ENCODE measurements at places on chromosomes 6 and 20.
A peak's percentile ranks its signal among the peaks of the same experiment; 100 is the strongest.

- no peak for DNase-seq
Observed at GRCh38 chr20:1187605-1188171, 2.9 kb upstream of the TMEM74B start.

GRCh38 chr6:84332139-84333034 is 104.9 kb upstream of the CEP162 start:
- DNase-seq = no peak

GRCh38 chr6:122808121-122808885 is 19.2 kb downstream of the SMPDL3A start:
- no peak for DNase-seq

DNA sequence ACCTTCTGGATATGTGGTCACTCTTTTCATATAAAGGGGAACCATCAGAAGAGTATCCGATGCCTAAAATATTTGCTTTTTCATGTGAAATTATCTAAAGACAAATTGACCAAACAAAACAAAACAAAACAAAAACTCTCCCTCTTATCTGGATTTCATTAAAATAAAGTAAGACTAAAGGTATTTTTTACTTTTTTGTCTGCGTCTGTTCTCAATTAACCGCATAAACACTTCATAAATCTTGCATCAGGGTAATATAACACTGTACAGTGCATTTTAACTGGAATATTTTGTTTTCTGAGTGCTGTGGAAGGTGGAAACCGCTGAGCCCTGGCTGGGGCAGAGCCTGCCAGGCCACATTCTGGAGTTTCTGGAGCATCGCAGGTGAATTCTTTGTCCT is 234.1 kb upstream of the ZFP64 start:
- DNase-seq = no peak

DNA sequence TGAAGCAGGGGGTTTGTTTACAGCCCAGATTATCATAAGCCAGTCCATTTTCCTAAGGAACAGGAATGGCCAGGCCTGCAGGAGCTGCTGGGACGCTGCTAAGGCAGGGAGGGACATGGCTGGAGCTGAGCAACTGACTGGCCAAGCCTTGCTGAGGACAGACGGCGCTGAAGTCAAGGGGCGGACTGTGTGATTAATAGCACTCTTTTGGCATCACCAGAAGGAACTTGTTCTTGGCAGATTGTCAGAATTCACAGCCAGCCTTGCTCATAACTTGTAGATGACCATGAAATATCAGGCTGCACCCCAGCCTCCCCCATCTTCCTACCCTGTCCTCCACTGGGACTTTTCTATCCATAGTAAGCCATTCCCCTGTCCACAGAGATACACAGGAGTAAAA is 218.8 kb upstream of the RNF24 start:
- DNase-seq = no peak

- no peak for DNase-seq
Observed at GRCh38 chr6:131510094-131510493, 62.9 kb upstream of the ARG1 start.

DNA sequence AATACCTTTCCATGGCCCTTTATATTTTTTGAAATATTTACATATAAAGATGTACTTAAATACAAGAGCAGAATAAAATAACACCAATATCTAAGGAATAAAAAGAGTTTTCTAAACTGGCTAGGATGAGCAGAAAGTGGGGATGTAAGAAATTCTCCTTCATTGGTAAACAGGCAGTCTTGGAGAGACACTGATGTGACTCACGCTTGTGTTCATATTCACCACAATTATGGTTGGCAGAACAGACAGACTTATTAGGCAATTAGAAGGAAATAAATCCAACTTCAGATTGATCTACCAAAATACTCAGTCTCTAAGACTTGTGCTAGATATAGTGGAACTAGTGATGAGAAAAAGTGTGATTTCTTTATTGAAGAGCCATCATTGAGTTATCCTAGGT is 463.7 kb downstream of the CDC5L start:
- DNase-seq = no peak

- DNase-seq = peak; percentile 36
Observed at GRCh38 chr6:33428224-33428965, 8.5 kb downstream of the SYNGAP1 start.

GRCh38 chr6:3236005-3236404 is 8.6 kb upstream of the TUBB2B start:
- DNase-seq = no peak

- DNase-seq = peak; percentile 65
Observed at GRCh38 chr6:40587240-40588069, at the start of gene LRFN2. Gene LRFN2 (minus strand): TSS chr6:40587364.

- DNase-seq = no peak
Observed at GRCh38 chr6:84150705-84151104, 76.7 kb downstream of the CEP162 start.

GRCh38 chr6:134082191-134082590 is 29.8 kb upstream of the SLC2A12 start:
- DNase-seq = no peak

- no peak for DNase-seq
Observed at GRCh38 chr6:149250951-149251350, 66.6 kb upstream of the TAB2 start.

DNA sequence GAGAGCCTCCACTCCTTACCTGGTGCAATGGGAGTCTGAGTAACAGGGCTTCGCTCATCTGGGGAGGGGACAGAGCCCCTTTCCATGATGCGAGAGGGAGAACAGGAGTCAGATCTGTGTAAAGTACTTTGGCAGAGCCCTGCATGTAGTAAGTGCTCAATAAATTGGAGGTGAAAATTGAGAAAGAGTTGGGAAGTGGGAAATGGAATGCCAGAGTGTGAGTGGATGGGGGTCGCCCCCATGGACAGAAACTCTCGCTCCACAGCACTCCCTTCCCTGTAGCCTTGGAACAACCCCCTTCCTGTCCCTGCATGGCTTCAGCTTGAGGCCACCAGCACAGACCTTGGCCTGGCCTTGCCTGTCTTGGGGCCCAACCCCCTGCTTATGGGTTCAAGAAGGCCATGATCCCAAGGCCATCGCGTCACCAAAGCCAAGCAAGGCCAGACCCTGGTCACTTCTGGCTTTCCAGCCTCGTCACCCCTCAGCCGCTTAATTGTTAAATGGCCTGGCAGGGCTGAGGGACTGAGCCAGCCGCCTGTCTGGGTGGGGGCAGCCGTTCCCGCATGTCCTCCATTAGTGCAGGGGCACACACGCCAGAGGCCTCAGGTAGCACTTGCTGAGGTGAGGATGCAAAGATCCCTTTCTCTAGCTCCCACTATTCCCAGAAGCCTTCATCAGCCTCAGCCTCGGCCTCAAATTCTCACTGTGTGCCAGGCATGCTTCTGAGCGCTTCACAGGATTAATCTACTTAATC is 93.7 kb upstream of the PTPN1 start:
- no peak for DNase-seq

DNA sequence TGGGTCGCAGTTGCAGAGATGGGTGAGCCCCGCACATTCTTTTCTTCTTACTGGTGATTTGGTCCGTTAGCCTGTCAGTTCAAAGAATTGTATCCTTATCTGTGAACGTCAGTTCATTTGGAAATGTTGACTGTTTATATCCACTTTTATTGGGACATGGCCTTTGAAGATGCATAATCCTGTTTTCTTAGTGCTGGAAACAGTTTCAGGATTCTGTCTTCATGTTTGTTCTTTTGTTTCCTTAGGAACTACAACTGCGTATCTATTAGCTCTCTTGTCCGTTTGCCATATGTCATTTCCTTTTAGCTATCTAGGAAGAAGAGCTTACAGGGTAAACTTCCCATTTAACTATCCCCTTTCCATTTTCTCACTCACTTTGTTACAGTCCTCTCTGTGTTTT is 35.0 kb upstream of the TULP1 start:
- DNase-seq = no peak

DNA sequence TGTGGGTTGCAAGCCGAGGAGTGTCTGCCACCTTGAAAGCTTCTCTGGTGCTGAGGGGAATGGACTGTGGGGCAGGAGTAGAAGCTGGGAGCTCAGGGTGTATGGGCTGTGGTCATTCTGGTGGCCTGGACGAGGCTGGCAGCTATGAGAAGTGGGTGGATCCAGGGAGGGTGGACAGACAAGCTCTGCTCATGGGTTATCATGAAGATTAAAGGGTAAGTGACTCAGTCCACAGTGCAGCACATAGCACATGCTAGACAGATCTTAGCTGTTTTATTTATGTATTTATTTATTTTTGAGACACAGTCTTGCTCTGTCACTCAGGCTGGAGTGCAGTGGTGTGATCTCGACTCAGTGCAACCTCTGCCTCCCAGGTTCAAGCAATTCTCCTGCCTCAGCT is 13.8 kb downstream of the RSPO4 start:
- DNase-seq = no peak

GRCh38 chr20:44342248-44342647 is 5.4 kb downstream of the R3HDML start:
- DNase-seq = no peak

GRCh38 chr6:39821046-39821740 is 29.0 kb downstream of the DAAM2 start:
- DNase-seq = no peak

DNA sequence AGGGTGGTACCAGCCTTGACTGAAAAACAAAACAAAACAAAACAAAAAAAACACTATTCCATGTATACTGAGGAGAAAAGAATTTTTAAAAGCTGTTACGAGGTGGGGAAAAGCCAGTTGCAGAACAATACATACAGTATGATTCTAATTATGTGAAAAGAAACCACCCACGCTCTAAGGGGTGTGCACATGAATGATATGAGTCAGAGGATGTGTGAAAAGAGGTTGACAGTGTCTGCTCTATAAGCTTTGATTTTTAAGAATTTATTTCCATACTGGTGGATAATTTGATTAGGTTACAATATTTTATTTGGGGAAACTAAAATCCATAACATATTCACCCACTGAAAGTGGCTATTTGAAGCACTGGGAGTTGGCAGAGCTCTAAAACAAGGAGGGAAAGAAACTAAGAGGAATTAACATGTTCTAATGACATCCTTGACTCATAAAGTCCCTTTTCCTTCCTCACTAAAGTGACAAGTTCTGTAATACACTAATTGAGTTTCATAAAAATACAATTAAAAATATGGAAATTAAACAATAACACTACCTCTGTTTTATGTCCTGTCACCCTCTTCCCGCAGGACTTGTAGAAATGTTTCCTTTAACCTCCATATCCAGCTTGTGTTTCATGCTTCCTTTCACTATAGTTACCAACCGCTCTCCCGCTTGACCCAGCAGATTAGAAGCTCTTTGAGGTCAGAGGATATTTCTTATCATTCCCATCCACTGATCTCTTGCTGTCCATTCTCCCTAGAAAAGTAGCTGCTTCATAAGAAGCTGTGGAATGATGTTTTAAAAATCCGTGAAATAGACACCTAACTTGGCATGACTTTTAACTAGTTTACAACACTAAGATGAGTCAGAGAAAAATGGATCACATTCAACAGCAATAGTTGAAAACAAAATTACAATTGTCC is 118.6 kb upstream of the CCDC28A start:
- DNase-seq = peak; percentile 14

GRCh38 chr20:10511509-10512251 is 76.6 kb downstream of the SLX4IP start:
- peak; percentile 61 for DNase-seq

- peak; percentile 73 for DNase-seq
Observed at GRCh38 chr20:16574656-16575355, 1.6 kb upstream of the KIF16B start.

DNA sequence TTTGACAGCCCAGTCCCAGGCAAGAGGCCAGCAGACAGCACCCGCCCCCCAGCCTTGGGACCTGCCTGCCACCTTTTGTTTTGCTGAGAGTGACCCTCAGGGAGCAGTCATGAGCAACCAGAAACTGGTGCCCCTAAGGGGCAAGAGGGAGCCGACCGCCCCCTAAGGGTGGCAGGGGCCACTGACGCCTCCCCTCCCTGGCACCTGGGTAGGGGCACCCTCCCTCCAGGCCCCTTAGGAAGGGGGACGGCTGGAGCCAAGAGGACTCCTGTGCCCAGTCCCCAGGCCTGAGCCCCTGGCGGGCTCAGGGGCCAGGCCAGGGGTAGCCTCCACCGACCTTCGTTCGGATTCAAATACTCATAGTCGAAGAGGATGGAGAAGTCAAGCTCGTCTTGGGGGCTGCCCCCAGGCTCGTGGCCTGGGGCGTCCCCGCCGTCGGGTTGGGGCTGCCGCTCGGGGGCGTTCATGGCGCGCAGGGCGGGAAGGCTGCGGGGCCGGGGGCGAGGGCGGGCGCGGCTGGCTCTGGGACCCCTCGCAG is 417 bp downstream of the NFATC2 start:
- DNase-seq = peak; percentile 57

DNA sequence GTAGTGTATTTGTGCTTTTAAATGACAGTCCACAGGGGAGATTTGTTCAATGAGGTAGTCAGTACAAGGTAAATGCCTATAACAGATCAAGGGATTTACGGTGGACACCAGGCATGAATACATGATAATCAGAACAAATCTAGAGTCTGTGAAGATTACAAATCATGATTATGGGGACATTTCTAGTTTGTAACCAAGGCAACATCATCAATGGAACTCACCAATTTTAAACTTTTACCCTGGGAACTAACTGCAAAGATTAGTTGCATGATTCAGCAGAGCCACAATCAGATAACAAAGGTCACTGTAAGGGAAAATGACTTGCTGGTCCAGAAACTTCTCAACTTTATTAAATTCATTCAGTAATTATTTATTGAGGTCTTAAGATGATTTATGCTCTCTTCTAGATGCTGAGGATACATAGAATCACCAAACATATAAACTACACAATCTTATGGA is at the start of gene CRISP1:
TSS of gene CRISP1 (minus strand) at position 51 of the 459 bp plus-strand sequence. CDS start 9,135 bp downstream, outside the sequence.
- DNase-seq = no peak

DNA sequence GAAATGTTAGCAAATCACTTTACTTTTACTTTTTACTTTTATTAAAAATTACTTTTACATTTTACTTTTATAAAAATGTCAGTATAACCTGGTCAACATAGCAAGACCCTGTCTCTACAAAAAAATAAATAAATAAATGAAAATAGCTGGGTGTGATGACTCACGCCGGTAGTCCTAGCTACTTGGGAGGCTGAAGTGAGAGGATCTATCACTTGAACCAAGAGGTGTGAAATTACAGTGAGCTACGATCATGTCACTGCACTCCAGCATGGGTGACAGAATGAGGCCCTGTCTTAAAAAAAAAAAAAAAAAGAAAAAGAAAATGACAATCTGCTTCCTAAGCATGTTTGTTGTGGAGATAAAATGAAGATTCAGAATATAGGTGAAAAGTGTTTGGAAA is 31.0 kb upstream of the FBXO30 start:
- DNase-seq = no peak

GRCh38 chr6:154928325-154928922 is 66.7 kb upstream of the TIAM2 start:
- peak; percentile 75 for DNase-seq

GRCh38 chr6:147548921-147549475 is 40.5 kb downstream of the SAMD5 start:
- DNase-seq = no peak

DNA sequence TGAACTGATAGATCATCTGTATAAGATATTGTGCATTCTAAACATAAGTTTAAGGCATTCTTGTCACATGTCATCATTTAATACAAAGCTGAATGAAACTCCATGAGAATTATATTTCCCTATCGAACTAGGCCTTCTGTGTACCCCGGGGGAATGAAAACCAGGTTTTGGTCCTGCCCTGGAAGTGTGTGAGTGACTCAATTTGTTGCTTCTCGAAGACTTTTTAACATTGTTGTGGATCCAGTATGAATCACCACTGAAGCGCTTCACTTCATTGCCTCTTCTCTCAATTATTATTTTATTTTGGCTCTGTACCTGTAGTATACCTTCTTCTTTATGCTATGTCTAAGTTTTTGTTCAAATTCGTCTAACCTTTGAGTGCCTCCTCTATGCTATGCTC is 150.8 kb downstream of the GRIK2 start:
- DNase-seq = no peak

Measured in activated CD4-positive, alpha-beta T cell treated with anti-CD3 and anti-CD28 coated beads for 4 hours (primary cell).